Activated effector memory CD4-positive, alpha-beta T cell treated with Interleukin-2 at 50 U/mL for 16 hours (primary cell): ENCODE measurements at places on chromosomes 1 and 21.
A peak's percentile ranks its signal among the peaks of the same experiment; 100 is the strongest.

- DNase-seq = no peak
These were observed 180.0 kb downstream of the ETS2 start for GRCh38 chr21:38985568-38986378.

GRCh38 chr1:1625824-1626206 is 6.2 kb upstream of the MMP23B start:
- DNase-seq = no peak

DNA sequence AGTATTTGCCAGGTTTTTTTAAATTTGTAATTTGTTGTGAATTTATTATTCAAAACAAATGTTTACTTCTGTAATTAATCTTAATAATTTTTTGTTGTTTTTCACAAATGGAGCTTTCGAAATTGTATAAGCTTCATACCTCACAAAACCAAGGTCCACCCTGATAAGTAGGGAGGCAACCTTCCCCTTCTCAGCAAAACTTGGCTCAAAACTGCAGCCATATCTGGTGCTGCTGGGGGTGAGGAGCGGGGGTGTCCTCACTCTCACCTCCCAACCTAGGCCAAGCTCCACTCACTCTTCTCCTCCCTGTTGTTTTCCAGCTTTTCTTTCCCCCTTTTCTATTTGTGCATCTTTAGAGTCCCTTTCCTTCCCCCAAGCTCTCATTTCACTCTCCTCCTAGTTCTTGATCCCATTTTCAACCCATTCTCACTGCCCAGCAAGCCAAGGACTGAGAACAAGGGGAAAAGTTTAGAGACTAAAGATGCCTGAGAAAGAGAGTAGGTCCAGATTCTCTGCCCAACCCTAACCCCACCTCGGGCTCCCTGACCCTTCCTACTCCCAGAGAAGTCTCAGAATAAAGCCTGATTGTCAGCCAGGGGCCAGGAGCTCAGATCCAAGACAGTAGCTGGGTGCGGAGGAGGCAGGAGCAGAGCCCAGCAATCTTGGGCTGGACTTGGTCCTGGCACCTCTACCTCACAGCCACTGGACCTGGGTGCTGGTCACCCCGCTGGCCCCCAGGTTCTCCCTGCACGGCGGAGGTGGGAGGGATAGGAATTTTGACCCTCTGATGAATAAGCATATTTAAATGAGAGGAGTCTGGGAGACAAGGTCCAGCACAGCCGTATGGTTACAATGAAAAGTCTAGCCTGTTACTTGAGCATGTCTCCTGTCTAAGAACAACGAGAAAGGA is 8.3 kb upstream of the CFAP45 start:
- DNase-seq = no peak

- DNase-seq = no peak
These were observed 6.6 kb downstream of the UBL4B start for GRCh38 chr1:110118636-110119396.

GRCh38 chr1:154182344-154183045 is 9.4 kb downstream of the TPM3 start:
- peak; percentile 51 for DNase-seq

DNA sequence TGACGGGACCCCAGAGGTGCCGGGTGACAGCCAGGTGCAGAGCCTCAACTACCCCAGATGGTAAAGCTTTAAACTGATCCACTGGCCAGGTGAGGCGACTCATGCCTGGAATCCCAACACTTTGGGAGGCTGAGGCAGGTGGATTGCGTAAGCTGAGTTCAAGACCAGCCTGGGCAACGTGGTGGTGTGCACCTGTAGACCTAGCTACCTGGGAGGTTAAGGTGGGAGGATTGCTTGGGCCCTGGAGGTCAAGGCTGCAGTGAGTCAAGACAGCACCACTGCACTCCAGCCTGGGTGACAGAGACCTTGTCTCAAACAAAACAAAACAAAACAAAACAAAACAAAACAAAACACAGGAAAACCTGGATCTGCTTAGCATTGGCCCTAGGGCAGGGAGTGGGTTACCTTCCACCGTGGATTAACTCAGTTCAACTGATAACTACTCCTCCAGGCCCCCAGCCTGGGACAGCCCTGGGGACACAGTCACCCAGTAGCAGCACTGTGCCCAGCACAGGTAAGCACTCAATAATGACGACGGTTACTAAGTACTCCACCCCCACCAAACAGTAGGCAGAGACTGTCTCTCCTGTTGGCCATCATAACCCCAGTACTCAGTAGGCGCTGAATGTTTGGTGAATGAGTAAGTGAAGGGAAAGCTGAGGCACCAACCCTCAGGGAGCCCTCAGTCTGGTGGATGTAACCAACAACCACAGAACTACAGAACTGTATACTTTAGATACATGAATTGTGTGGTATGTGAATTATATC is 21.6 kb downstream of the SLC66A1 start:
- no peak for DNase-seq

- no peak for DNase-seq
These were observed 4.9 kb downstream of the RCC2 start for GRCh38 chr1:17434601-17435000.

DNA sequence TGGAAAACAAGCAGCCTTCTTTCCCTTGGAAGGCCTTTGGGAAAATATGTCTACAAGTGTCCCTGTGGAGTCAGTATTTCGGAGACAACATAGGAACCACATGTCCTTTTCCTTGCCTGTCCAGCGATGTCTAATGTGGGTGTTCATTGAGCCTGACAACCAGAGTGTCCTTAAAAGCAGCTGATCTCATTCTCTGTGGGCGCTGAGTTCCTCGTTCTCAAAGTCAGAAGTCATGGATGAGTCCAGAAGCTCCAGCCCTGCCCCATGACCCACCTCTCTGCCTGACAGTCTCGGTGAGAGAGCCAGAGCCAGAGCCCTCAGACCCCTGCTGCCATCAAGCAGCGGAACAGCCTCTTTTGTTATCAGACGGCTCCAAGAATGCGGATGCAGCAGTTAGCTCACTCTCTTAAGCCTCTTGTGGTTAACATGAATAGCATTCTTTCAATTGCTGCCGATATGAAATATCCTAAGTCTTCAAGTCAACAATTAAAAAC is 329.2 kb downstream of the TGFB2 start:
- DNase-seq = no peak

GRCh38 chr1:175191659-175192058 is 917 bp downstream of the KIAA0040 start:
- DNase-seq = no peak

DNA sequence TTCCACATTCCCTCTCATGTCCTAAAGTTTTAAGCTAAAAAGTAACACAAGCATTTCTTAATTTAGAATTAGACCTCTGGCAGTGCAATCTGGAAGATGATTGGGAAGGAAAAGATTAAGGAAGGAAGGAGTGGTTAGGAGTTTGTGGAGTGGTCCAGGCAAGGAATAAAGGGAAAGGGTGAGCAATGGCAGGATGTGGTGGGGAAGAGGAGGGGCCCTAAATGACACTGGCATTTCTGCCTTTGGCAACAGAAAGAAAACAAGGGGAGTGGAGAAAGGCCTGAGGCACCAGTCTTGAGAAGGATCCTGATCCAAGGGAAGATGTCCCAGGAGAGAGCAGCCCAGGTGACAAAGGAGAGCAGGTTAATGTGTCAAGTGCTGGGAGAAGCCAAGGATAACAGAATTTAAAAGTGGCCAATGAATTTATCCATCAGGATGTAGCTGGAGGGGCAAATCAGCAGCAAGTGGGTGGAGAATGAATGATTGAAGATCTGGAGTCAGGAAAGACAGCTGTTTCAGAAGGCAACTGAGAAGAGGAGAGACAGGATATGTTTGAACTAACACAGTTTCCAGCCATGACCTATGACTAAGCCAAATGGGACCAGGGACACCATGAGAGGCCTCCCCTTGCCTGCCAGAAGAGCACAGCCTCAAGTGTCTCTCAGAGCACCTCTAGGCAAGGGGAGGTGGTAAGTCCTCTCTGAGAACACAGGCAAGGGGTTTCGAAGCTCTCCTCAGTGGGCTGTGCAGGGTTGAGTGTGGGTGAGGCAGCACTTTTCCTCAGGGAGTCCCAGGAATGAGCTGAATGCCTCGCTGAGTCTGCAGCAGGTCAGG is 20.9 kb upstream of the LY9 start:
- DNase-seq = no peak

DNA sequence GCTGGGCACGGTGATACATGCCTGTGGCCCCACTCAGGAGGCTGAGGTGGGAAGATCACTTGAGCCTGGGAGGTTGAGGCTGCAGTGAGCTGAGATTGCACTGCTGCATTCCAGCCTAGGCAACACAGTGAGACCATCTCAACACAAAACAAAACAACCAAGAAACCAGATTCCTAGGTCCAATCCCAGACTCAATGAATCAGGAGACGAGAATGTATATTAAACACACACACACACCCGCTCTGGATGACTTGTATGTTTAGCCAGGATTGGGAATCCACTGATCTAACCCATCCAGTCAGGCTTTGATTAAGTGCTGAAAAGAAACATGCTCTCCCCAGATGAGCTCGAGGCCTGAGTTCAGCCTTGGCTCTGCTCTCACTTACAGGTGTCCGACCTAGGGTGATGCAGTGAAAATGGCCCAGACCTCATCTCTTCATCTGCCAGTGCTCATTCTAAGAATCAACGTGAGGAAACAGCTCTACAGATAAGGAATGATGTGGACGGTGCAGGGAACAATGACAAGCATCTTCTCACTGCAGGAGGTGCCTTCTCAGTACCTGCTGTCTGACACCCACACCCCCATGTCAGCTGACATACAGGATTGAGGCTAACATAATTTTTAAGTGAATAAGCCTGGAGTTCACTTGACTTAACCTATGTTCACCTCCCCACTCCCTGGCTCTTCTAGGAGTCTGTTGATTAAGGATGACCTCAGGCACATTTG is 15.3 kb upstream of the SRSF4 start:
- DNase-seq = no peak

- DNase-seq = no peak
These were observed 47.0 kb upstream of the DIP2A start for GRCh38 chr21:46411691-46412090.
